ENCODE measurements at places on chromosomes 13 and 19.
A peak's percentile ranks its signal among the peaks of the same experiment; 100 is the strongest.

DNA sequence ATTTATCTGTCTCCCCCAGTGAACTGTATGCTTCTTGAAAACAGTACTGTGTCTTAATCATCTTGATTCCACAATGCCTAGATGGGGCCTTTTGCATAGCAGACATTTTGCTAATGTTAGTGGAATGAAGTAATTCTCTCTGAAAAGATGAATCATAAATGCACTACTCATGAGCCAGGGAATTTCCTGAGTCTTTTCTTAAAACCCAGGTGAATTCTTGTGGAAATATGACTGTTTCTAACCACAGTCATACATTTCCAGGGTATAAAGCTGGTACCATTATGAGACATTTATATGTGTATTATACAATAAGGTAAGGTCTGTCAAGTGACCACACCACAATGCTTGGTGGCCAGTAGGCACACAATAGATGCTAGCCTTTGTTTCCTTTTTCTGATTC is 5.5 kb upstream of the KCTD4 start:
- DNase-seq: peak; percentile 79

DNA sequence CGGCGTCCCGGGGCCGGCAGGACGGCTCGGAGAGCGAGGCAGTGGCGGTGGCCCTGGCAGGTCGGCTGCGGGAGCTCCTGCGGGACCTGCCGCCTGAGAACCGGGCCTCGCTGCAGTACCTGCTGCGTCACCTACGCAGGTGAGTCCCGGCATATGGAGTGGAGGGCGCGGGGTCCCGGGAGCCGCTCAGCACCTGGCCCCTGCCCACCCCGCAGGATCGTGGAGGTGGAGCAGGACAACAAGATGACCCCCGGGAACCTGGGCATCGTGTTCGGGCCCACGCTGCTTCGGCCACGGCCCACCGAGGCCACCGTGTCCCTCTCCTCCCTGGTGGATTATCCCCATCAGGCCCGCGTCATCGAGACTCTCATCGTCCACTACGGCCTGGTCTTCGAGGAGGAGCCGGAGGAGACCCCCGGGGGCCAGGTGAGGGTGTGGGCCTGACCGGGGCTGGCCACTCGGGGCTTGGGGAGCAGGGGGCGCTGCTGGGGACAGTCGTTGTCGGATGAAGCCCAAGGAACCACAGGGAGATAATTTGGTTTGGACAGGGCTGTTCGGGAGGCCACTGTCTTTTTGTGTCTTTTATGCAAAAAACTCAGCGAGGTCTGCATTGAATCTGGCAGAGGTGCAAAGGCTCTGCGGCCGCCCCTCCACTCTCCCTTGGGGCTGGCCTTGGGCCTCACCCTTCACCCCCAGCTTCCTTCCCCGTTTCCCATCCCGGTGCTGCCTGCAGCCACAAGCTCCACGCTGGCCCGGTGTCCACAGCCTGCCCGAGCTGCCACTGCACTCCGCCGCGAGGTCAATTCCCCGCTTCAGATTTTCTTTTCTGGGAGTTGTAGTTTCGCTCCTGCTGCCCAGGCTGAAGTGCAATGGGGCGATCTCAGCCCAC is 12.0 kb downstream of the POLR2E start:
- no peak for DNase-seq

- no peak for DNase-seq
Observed at GRCh38 chr19:19115954-19116353, 22.3 kb downstream of the TMEM161A start.

GRCh38 chr19:13429563-13429962 is 76.7 kb downstream of the CACNA1A start:
- DNase-seq: no peak

GRCh38 chr19:47044946-47045866 is 3.2 kb downstream of the TMEM160 start:
- no peak for DNase-seq
